CD4-positive, alpha-beta memory T cell (primary cell): ENCODE measurements at places on chromosomes 13 and 19.
A peak's percentile ranks its signal among the peaks of the same experiment; 100 is the strongest.

DNA sequence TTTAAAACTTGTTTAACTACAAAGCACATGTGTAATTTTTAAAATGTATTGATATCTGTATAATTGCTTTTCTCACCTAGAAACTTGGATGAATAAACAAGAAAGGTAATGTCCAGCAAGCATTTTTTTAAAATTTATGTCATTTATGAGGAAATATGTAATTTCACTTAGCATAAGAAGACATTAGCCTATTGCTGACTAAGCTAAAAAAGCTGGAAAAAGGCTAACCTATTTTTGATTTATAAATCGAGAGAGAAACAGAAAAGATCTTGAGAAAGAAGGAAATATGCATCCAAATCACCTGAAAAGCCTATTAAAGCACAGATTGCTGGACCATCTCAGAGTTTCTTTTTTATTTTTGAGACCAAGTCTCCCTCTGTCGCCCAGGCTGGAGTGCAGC, 1181.3 kb downstream of the SLITRK1 start:
- no peak for DNase-seq

GRCh38 chr19:1279782-1280341, 4.5 kb downstream of the FAM174C start:
- peak; percentile 73 for DNase-seq

- peak; percentile 29 for DNase-seq
Measured at GRCh38 chr19:46613525-46613924, 11.4 kb downstream of the PTGIR start.

- DNase-seq, result no peak
Measured at GRCh38 chr19:23851966-23852365, 62.7 kb upstream of the ZNF726 start.

GRCh38 chr13:38419312-38419873, 69.7 kb downstream of the UFM1 start:
- no peak for DNase-seq
